HTR-8/SVneo (cell line): ENCODE measurements at places on chromosomes 7 and 10.

GRCh38 chr7:131619336-131620305, 63.2 kb upstream of the PODXL start:
- no peak for DNase-seq

DNA sequence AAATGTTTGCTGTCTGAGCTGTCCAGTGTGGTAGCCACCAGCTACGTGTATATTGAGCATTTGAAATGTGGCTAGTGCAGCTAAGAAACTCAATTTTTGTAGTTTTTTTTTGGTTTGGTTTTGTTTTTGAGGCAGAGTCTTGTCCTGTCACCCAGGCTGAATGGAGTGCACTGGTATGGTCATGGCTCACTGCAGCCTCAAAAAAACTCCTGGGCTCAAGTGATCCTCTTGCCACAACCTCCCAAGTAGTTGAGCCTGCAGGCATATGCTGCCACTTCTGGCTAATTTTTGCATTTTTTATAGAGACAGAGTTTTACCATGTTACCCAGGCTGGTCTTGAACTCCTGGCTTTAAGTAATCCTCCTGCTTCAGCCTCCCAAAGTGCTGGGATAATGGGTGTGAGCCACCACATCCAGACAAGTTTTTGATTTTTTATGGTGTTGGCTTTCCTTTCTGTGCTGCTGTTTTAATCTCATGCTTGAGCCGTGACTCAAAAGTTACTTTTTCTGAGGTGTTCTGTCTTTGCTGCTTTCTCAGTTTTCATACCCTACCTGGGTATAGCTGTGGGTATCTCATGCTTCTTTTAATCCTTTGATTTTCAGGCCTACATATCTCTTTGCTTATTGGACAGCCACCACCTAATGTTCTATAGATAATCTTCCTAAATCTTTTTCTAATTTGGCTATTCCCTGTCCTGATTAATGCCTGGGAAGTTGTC, 16.0 kb downstream of the WAC start:
- DNase-seq: no peak

GRCh38 chr10:78820007-78820362, 248.8 kb upstream of the ZMIZ1 start:
- no peak for DNase-seq

- DNase-seq: no peak
Observed at GRCh38 chr10:123759501-123760031, 93.4 kb downstream of the GPR26 start.

- DNase-seq: no peak
Observed at GRCh38 chr7:83796760-83797159, 147.8 kb upstream of the SEMA3E start.
